Right lobe of liver (tissue), 6 donors: ENCODE measurements at places on chromosomes 11 and 22.
A peak's percentile ranks its signal among the peaks of the same experiment; 100 is the strongest.

DNA sequence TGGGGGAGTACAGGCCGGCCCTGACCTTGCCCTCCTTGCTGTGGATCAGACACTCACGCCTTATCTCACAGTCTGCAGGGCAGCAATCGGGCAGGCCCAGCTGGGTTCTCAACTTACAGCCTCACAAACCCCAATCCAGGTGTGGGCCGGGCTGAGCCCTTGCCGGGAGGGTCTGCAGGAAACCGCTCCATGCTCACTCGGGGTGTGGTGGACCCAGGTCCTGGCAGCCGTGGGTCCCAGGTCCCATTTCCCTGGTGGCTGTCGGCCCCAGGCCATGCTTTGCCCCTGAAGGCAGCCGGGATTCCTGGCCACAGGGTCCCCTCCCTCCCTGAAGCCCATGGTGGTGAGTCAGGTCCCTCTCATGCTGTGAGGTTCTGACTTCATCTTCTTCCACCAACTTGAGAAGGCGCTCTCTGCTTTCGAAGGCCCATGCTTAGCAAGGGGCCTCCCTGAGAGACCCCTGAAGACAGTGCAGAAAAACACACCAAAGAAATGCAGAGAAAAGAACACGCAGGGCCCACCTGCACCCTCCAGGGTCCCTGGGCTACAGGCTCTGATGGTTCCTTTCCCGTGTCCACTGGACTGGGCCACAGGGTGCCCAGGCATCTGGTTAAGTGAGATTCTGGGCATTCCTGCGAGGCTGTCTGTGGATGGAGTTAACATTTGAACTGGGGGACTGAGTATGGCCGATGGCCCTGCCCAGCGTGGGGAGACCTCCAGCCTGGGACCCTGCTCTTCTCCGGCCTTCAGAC lies 588.2 kb downstream of the BRD1 start:
- no peak for DNase-seq

GRCh38 chr22:22201930-22202343 lies 42.6 kb upstream of the VPREB1 start:
- DNase-seq: no peak

- DNase-seq: no peak
Measured at GRCh38 chr11:59901306-59901705, 22.7 kb downstream of the OOSP3 start.

DNA sequence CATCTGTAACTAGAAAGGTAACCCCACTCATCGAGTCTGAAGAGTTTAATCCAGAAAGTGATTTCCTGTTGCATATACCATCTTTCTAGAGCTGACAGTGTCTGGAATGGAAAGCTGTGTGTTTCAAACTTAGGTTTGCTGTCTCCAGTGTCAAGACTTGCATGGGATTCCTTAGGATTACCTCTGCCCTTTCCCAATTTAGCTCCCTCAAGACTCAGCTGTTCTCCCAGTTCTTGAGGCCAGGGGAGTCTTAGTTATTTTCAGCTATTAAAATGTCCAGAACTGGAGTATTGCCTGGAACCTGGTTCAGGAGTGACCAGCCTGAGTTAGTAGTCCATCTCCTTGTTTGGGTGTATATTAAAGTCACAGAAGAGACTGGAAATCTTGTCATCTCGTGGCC lies 25.0 kb upstream of the LDHA start:
- no peak for DNase-seq

DNA sequence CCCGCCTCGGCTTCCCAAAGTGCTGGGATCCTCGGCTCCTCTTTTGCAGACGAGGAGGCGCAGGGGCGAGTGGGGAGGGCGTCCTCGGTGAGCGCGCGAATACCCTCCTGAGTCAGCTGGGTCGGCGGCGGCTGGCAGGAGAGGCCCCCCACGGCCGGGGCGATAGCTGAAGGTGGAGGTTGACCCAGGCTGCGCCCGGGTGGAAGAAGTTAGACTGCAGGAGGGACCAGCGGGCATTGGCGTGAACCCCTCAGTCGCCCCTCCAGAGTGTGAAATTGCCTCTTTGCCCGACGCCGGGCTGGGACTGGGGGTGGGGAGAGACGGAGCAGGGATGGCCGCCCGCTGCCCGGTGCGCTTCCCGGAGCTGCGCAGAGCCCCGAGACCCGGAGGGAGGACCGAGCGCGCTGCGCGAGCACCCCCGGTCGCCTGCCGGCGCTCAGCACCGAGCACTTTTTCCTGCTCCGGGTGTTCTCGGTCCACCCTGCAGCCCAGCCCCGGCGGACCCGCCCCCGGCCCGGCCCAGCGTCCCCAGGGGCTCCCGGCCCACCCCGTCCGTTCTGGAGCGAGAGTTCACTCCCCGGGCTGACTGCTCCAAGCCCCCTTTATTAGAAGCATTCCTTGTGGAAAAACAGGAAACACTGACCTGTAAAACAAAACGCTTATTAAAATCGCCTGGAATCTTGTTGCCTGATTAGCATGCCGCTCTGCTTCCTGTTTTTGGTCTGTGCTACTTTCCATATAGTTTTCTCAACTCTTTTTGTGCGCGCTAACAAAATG lies 13.7 kb upstream of the CPT1A start:
- no peak for DNase-seq

- DNase-seq: no peak
Measured at GRCh38 chr11:132022733-132023478, 652.5 kb downstream of the NTM start.

GRCh38 chr11:111097191-111097590 lies 148.3 kb upstream of the POU2AF2 start:
- DNase-seq: peak; percentile 52
